ENCODE measurements at places on chromosomes 12 and 14.

DNA sequence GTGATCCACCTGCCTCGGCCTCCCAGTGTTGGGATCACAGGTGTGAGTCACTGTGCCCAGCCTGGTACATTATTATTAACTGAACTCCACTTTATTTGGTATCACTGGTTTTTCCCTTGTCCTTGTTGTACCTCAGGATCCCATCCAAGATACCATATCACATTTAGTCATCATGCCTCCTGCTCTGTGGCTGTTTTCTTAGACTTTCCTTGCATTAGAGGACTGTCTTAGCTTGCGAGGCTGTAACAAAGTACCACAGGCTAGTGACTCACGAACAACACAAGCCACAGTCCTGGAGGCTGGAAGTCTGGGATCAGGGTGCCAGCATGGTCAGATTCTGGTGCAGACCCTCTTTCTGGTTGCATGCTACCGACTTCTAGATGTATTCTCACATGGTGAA is 12.2 kb downstream of the KLC1 start:
- DNase-seq: no peak

- no peak for DNase-seq
Observed at GRCh38 chr12:62760779-62761178, 174.2 kb downstream of the PPM1H start.

DNA sequence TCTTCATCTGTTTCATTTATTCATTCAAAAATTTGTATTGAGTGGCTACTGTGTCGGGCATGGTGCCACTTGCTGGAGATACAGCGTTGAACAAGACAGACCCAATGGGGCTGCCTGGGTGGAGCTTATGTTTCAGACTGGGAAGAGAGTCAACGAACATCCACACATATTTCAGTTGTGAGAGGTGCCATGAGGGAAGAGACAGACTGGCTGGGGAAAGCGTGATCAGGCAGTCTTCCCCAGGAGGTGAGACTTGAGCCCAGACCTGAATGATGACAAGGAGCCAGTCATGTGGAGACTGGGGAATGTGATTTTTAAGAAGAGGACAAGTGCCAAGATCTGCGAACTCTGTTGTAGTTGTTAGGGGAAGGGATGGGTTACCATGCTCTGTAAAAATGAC is 12.2 kb downstream of the BICD1 start:
- DNase-seq: no peak

DNA sequence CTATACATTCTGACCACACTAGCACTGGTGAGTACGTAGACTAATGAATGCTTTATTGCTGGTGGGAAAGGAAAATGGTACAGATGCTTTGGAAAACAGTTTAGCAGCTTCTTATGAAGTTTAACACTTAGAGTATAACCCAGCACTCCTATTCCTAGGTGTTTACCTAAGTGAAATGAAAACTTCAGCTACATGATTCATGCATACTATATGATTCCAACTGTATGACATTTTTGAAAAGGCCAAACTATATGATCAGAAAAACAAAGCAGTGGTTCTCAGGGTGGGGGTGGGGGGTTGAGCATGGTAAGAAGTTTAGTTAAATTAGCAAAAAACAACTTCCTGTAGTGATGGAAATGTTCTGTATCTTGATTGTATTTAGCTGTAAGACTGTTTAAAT is 22.1 kb upstream of the ARID4A start:
- DNase-seq: no peak

GRCh38 chr12:53279283-53279869 is 11.3 kb downstream of the ESPL1 start:
- DNase-seq: no peak

- DNase-seq: no peak
Observed at GRCh38 chr12:84874825-84875139, 37.8 kb downstream of the SLC6A15 start.

DNA sequence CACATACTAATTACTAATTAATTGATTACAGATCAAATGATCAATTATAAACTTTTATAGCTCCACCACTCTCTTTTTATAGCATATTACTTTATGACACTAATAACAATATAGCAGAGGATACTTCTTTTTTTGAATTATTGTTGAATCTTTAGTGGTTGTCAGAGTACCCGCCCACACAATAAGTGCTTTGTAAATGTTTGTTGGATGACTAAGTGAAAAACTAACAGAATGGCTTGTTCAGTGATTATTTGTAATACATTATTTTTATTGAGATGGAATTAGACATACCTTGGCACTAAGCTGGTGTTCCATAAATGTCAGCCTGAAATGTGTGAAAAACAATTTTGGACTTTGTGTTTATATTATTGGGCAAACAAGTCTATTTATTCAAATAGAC is 670.5 kb upstream of the ATXN7L3B start:
- no peak for DNase-seq

DNA sequence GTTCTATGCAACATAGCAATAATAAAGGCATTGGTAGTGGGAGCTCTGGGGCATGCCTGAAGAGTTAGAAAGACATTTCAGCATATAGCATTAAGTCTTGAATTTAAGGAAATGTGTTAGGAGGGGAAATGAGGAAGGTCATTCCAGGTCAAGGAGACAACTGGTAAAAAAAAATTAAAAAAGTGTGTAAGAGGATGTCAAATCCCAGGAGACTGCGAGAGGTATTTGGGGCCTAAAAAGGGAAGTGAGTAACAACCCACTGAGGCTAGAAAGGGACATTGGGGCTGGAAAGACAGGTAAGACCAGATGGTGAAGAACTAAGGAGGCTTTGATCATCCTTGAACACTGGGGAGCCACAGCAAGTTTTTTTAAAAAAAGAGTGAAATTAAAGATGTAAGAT is 152.9 kb downstream of the SLC25A21 start:
- DNase-seq: no peak

DNA sequence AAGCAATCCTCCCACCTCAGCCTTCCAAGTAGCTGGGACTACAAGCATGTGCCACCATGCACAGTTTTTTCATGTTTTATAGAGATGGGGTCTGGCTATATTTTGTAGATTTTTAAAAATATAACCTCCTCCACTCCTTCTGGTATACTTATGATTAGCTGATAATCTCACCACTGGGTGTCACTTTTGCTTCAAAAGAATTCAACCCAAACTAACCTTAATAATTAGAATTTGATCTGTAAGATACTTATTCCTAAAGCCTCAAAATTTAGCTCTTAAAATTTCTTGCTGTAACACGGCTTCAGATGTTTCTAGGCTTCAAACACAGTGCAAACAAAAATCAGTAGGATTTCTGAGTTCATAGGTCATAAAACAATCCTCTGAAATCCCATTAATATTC is 130.3 kb downstream of the CEP83 start:
- DNase-seq: no peak

GRCh38 chr14:20719777-20720176 is 25.9 kb upstream of the EDDM3A start:
- no peak for DNase-seq

All from stimulated activated CD8-positive, alpha-beta memory T cell treated with anti-CD3 and anti-CD28 coated beads, Interleukin-7, amount 100 ng/mL, for 1 hour (primary cell).